ENCODE measurements at places on chromosomes 12 and 14. TPM values are rescaled to one million over a fixed set of nuclear protein-coding genes. Genes with fewer than 3 reads are reported as not detected.

GRCh38 chr12:54321363-54321762 lies 3.6 kb upstream of the COPZ1 start:
- no peak for DNase-seq

GRCh38 chr14:24135584-24135833 lies 485 bp upstream of the PSME1 start:
- no peak for DNase-seq

DNA sequence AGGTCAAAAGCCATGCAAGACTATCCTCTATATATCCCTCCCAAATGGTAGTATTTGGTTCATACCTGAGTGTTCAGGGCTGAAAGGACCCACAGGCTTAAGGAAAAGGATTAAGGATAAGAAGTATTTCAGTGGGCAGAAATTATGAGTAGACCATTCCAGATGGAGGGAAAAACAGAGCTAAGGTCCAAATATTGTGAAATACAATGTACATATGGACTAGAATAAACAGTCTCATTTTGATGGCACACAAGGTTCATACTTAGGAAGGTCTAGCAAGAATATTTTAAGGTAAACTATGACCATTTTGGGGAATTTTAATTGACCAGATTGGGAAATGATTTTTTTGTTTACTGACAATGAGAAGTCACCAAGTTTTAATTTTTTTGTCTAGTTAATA lies 124.6 kb downstream of the PRKD1 start:
- DNase-seq: no peak

GRCh38 chr14:98742001-98742400 lies 530.0 kb downstream of the BCL11B start:
- peak; percentile 68 for DNase-seq

GRCh38 chr12:12636641-12637040 lies 25.0 kb downstream of the CREBL2 start:
- DNase-seq: no peak

GRCh38 chr14:22143363-22143762 lies 445.7 kb downstream of the DAD1 start:
- DNase-seq: no peak

DNA sequence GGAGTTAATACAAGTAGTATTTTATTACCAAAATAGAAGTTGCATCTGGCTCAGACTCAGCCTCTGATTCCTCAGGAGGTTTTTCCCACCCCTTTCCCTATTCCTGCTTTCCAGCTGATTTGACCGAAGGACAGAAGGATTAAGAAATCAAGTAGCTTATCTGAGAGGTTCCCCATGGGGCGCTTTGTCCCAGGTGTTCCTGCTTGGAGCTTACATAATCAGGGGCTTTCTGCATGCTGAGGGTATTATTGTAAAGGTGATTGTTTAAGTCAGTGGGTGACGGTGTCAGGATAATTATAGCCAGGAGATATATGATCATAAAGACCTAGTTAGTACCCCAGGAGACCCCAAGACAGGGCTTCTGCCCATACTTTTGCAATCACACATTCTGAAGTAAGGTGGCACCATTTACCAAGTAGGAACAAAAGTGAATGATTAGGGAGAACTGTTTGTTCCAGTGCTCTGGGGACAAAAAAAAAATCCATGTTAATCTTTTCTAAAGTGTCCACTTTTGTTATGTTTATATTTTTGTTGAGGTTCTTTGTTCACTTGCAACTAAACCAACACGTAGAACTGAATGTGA lies 921.3 kb downstream of the NRXN3 start:
- no peak for DNase-seq

Gene DBX2
- total RNA-seq: not detected

DNA sequence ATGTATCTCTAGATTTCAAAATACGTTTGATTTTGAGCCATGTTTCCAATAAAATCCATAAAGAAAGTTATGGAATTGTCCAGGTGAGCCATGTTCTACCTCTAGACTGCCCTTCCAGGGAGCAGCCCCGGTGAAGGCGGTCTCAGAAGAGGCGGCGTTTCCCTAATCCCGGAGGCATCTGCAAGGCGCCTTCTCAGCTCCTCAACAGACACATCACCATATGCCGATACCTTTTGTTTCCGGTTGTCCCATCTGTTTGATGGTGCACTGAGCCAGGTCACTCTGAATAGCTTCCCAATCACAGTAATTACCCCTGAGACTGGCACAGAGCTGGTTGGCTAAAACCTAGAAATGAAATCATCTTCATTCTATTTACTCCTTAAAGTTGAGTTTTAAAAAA lies 305.5 kb upstream of the FKBP4 start:
- no peak for DNase-seq

GRCh38 chr12:130712346-130713065 lies 3.6 kb downstream of the RIMBP2 start:
- DNase-seq: no peak

- DNase-seq: no peak
Measured at GRCh38 chr14:60760644-60761364, 26.2 kb downstream of the MNAT1 start.

Data from esophagus muscularis mucosa (tissue), 4 donors.